ENCODE measurements at places on chromosomes 2 and 18.

- no peak for DNase-seq
These were observed 70.6 kb upstream of the ODC1 start for GRCh38 chr2:10518470-10519393.

DNA sequence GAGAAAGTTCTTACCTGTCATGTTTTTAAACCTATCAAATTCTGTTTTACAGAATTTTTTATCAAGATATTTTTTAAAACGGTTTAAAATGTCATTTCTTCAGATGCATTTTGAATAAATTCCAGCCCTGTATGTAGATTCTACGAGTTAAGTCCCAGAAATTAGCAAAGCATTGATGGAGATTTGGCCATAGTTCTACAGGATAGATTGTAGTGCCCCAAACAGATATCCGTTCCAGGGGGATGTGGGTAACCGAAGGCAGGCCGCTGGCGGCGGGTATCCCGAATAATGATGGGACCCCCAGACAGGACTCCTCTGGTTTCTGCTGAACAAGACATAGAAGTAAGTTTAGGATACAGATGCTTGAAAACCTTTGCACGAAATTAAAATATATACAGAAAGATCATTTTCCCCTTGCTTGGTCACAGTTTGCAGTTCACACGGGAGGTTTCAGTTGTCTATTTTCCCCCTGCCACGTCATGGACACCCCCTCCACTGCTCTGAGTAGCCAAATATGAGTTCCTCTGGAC lies 755 bp downstream of the NOL4 start:
- peak; percentile 5 for DNase-seq

DNA sequence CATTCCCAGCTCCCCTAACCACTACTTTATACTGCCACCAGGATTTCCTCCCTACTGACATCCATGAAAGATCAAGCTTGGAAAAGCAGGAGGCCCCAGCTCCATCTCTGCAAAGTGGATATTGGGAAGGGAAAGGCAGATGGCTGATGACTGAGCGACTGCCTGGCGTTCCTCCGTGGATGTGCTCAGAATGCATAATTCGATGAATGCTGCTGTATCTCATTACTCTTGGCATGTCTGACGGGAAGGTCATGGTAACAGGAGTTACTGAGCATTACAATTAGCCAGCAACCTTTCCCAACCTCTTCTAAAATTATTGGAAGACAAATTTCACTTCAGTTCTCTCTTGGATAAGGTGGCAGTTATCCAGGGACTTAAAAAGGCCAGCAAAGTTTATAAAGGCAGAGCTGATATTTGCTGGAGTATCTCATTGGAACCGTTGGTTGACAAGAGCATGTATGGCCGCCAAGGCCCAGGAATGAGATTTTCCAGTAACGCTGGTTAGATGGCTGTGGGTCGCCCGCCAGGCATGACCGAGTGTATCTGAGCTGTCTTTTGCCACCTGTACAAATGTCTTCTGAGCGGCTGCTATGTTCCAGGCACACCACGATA lies 34.5 kb downstream of the KCNE4 start:
- DNase-seq, result no peak

DNA sequence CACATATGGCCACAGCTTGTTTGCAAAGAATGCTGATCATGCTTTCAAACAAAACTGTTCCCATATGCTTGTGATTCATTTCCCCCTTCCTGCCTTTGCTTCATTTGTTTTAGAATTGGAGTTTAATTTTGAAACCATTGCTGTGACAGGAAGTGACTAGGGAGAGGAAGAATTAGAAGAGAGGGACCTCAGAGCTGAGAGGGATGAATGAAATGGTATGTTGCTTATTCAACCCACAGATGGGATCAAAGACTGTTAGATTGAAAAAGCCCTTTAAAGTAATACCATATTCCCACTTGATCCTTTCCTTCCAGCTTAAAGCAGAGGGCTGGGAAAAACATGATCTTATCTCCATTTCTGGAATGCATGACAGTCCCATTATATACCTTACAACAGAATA lies 106.2 kb upstream of the RNF152 start:
- DNase-seq, result peak; percentile 78

GRCh38 chr2:226411205-226411604 lies 388.4 kb downstream of the IRS1 start:
- DNase-seq, result no peak

DNA sequence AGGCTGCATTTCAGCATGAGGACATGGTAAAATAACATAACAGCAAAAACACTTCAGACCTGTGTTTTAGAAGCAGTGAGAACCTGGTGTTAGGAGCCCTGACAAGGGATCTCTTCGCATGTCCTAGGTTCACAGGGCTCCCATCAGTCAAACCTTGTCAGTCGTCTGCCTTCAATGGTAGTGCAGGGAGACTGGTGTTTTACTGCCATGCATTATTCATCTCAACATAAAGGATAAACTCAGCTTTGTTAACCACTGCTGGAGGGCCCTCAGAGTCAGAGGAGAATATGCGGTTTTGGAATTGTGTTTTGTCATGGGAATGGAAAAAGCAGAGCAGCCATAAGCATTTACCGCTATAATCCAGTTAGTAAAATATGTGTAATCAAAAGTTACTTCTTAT lies 275.9 kb upstream of the GCFC2 start:
- DNase-seq, result no peak

- peak; percentile 63 for DNase-seq
These were observed 25.7 kb upstream of the CRIM1 start for GRCh38 chr2:36329746-36330472.

DNA sequence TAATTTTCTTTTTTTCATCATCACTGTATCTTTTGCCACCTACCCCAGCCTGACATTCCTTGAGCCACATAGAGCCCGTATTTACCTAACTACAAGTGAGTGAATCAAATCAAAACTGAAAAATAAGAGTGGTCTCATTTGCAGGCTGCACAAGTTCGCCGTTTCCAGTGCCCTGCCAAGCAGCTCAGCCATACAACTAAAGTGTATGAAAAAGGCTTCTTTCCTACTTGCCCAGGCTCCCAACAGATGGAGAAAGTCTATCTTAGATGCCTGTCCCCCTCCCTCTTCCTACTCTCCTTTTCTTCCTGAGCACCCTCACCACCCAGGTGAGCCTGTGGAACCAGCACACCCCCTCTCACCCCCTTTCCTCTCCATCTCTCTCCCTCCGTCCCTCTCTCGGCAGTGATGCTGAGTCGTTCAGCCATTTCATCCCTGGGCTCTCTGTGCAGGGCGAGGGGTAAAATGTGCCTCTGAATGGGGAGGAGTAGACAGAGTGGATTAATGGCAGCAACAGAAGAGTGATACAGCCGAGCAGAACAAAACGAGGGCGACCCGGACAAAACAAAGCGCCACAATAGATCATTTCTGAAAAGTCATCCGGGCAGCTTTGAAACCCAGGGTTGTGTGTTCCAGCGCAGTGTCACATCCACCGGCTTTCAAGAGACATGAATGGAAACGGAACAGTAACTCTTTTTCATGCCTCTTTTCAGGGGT lies 65.0 kb upstream of the POU3F3 start:
- DNase-seq, result no peak

GRCh38 chr2:126515471-126515870 lies 140.5 kb upstream of the GYPC start:
- no peak for DNase-seq

DNA sequence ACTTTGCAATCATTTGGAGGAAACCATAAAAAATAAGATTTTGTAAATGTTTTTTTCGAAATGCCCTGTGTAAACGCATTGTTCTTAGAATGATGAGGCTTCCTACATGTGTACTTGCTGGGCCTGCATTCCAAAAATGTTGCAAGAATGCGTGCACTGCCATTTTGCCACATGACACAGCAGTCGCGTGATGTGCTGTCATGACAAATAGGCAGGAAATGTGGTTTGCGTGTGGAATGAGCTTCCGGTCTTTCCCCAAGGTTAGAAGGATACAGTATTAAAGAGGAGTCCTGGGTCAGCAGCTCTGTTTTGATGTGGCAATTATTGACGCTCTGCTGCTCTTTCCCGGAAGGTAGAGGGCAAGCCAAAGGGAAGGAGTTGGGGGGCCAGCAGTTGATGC lies 18.1 kb upstream of the SERPINB2 start:
- peak; percentile 12 for DNase-seq

GRCh38 chr18:31065036-31065773 lies 22.7 kb upstream of the DSC3 start:
- DNase-seq, result no peak

- peak; percentile 19 for DNase-seq
These were observed 249.2 kb downstream of the TNS1 start for GRCh38 chr2:217753460-217754200.

- peak; percentile 54 for DNase-seq
These were observed 94.1 kb downstream of the AAK1 start for GRCh38 chr2:69549421-69549820.

DNA sequence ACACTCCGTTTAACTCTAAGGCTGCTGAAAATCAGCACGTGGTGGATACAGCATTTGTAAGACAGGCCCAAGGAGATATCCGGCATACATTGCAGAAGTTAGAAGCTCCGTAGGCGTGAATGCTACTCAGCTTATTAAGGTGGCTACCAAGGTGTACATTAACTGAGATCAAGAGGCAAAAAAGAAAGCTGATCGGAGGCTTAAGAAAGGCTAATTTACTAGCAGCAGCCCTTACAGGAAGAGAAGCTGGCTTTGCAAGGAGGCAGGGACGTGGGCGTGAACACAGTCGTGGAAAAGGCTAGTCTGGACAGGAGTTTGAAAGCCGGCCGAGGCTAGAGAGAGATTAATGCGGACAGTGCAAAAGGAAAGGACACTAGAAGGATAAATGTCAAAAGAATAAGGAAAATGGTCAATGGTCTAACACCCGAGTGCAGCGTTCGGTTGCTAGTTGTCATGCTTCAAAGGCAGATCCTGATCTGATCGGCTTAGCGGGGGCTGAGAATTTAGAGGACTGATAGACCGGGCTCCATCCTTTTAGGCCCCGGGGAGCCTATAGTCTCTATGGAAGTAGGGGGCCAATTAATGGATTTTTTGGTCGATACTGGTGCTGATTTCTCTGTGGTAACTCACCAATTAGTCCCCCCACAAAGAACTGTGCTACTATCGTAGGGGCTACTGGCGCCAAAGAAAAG lies 45.6 kb upstream of the SELENOI start:
- DNase-seq, result peak; percentile 56

DNA sequence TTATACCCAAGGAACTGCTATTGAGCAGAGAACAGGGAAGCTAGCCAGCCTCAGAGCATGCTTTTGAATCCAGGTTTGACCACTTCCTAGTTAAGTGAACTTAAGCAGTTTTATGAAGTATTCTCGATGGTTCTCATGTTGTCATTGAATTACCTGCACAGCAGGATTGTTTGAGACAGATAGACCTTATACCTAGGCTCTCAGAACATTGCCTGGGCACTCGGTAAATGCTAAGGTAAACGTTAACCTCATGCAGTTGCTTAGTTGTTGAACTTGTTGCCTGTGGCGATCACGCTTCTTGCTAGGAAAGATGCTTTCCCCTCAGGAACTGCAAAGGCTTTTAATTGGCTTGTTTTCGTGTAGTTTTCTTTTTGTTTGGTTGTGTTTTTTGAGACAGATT lies 34.0 kb upstream of the CHMP1B start:
- DNase-seq, result no peak

DNA sequence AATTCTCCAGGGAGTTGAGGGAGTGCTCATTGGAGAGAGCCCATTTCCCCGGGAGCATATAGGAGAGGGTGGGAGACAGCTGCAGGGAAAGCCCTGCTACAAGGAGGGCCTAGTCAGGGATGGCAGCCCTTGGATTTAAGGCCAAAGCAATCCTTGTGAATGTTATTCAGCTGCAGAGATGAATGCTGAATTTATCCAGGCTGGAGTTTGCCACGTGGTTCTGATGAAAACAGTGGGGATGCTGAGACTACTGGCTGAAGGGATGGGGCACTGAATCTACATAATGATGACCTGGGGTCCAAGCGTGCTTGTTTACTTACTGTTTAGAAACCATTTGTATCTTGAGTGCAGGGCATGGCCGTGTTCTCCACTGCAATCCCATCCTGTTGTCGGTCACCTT lies 35.6 kb upstream of the RNF149 start:
- DNase-seq, result no peak

DNA sequence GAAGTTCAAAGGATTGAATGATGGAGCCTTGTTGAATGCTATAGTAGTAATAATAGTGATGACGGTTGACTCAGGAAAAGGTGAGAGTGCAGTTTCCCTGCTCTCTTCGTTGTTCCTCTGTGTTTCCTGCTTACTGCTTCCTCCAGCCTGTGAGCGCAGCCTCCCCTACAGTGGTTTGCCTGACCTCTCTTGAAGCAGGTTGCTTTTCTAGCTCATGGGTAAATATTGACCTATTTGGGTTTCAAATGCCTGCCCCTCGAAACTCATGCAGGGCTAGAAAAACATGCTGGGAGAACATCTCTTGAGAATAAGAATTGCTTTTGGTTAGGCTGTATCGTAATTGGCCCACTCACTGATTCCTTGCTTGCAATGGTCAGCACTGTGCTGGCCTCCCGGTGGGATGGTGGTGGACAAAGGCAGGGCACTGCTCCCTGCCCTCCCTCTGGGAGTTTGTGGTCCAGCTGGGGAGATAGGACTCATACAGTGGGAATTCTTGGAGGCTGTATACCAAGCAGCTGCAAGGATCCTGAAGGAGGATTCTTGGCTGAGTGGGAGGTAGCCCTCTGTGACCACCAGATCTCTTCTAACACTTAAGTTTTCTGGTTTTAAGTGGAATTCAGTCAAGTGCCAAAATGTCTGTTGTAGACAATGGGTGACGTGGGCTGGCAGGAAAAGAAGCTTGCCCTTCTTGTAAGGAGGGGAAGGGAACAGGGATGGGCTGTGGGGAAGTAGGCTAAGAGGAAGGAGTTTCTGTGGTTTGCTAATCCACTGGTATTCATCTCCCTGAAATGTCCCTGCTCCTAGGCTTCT lies 5.4 kb upstream of the RNF181 start:
- DNase-seq, result peak; percentile 98

GRCh38 chr2:151106805-151107506 lies 154.7 kb downstream of the RBM43 start:
- peak; percentile 5 for DNase-seq

All from astrocyte of the spinal cord (primary cell).